ENCODE measurements at places on chromosomes 3 and 15.

DNA sequence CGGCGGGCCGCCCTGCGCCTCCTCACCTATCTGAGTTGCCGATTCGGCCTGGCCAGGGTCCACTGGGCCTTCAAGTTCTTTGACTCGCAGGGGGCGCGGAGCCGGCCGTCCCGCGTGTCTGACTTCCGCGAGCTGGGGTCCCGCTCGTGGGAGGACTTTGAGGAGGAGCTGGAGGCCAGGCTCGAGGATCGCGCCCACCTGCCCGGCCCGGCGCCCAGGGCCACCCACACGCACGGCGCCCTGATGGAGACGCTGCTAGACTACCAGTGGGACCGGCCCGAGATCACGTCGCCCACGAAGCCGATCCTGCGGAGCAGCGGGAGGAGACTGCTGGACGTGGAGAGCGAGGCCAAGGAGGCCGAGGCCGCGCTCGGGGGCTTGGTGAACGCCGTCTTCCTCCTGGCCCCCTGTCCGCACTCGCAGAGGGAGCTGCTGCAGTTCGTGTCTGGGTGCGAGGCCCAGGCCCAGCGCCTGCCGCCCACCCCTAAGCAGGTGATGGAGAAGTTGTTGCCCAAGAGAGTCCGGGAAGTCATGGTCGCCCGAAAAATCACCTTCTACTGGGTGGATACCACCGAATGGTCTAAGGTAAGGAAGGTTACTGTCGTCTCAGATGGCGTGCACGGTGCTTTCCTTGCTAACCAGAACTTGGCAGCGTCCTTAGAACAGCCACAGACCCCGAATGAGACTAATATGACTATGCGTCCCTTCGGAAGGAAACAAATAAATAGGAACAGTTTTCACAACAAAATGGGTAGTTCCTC, 567 bp downstream of the TICRR start:
- DNase-seq: no peak

DNA sequence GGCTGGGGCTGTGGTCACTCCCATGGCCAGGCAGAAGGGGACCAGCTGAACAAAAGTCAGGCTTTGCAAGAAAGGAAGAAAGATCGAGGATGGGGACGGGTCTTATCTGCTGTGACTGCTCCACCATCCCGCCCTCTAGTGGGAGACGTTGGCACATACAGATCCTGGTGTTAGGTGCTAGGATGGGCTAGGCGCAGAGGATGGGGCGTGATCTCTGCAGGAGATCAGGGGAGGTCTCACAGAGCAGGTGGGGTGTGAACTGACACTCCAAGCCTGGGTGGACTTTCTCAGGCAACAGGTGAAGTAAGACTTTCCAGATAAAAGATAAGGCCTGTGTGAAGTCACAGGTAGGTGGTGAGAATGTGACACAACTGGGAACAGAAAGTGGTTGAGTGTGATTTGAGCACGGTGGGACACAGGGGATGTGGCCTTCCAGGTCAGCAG, 141.9 kb upstream of the SMAD3 start:
- DNase-seq: no peak

DNA sequence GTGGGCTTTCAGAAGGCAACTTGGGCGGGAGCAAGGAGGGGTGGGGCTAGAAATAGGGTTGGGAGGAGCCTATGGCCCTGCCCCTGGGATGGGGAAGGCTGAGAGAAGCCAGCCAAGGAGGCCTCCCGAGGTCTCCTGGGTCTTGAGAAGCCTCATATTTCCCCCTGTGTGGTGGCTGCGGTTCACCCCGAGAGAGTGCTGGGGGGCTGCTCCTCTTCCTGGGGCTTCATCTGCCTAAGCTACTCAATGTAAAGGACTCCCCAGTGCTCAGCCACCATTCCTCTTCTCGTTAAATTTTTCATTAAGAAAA, 174.3 kb downstream of the SMAD6 start:
- no peak for DNase-seq

- DNase-seq: no peak
These were observed 14.2 kb downstream of the TERC start for GRCh38 chr3:169750665-169751064.

DNA sequence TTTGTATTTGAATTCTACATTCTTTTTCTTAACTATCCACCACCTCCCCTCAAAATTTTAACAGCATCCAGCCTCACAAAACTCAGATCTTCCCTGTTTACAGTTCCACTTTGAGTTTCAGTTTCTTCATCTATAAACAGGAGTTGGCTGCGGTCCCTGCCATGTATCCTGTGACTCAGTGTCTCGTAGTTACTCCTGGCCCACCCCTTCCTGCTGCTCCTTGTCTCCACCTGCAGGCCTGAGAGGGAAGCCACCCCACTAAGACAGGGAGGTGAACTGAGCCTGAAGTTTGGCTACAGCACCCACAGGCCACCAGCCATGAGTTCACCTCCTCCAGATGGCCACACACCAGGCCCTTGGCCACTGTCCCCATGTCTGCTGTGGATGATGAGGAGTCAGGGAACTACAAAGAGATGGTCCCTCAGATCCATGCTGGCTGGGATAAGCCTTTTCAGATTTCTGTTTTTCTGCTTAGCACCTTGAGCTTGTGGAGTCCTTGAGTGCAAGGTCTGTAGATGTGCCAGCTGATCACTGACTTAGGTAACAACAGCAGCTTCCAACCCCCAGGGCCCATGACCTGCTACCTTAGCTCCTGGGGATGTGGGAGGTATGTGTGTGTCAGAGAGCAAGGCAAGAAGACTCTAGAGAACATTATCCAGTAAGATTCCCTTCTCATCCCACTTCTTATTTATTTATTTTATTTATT, 37.5 kb downstream of the CD86 start:
- no peak for DNase-seq

DNA sequence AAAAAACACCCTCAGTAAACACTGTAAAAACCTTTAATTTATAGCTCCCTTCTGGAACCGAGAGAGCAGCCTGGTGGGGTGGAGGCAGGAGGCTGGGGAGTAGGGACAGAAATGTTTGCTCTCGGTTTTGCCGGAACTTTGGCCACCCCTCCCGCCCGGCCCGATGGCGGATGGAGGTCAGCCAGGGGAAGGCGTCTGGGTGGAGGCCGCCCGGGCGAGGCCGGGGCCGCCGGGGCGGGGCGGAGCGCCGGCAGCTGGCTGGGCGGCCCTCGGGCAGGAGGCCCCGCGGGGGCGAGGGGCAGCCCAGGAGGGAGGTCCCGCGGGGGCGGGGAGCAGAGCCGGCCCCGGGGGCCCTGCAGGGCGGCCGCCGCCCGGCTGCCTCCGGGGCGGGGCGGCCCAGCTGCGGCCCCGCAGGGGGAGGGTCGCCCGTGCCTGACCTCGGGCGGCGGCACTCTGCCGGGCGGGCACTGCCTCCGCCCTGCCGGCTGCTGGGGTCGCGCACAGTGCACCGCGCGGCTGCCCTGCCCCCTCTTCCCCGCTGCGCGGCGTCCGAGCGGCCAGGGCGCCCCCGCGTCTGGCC, 829 bp upstream of the SKIL start:
- peak; percentile 78 for DNase-seq

Data from NCI-H2081 (cell line).